Thymus (tissue), 14 donors: ENCODE measurements at places on chromosomes 1 and 21.
A peak's percentile ranks its signal among the peaks of the same experiment; 100 is the strongest.

DNA sequence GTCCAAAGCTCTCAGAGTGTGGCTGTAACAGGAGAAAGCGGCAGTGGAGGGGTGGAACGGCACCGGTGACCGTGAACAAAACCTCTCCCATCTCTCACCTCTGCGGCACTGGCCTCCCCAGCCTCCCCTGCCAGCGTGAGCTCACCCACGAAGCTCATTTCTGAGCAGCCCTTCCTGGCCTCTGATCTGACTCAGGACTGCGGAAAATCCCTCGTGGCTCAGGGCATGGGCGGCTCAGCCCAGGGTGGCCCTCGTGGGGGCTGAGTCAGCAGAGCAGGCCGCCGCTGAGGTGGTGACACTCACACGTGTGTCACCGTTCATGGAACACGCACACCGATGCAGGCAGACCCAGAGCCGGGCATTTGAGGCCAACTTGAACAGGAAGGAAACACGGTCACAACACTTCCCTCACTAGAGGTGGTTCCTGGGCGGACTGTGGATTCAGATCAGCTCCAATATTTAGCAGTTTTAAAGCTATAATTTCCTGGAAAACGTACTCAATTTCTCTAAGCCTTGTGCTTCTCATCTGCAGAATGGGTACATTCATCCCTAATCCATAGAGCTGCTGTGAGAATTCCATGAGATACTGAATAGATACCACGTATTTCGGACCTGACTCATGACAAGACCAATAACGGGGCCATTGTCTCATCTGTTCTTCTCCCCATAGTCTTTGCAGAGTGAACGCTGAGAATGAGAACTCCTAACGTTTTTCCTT is 115.0 kb upstream of the TMPRSS2 start:
- DNase-seq: no peak

DNA sequence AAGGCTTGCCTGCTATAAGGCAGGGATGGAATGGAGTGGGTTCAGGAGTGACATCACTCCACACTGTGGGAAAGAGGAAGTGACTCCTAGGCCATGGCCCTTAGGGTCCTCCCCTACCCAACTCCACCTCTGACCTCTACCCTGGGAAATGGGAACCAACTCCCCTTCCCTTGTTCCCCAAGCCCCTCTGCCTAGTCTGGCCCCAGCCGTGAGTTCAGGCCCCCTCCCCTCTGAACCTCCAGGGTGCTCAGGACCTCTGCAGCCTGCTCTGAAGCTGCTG is 3.8 kb upstream of the GUCA2A start:
- DNase-seq: no peak

DNA sequence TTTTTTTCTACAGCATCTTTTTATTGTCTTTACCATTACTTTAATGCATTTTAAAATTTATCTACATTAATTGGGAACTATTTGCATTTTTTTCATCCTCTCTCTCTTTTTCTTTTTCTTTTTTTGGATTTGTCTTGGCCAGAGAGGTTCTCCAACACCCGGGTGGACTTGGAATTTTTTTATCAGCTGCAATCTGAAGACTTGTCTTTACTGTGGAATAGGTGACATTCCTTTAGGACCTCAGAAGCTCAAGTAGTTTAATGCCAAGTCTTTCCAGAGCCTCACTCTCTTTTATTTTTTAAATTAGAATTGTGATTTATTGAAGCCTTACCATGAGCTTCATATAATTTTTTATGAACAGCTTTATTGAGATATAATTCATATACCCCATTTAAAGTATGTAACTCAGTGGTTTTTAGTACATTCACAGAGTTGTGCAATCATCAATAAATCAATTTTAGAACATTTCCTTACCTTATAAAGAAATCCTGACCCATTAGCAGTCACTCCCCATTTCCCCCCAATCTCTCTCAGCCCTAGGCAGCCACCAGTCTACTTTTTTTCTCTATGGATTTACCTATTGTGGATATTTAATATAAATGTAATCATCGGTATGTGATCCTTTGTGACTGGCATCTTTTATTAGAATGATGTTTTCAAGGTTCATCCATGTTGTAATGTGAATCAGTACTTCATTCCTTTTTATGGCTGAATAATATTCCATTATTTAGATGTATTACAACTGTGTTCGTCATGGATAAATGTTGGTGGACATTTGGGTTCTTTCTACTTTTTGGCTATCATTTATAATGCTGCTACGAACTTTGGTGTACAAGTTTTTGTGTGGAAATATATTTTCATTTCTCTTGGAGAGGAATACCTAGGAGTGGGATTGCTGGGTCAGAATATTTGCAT is 6.2 kb downstream of the TUFT1 start:
- DNase-seq: no peak

- peak; percentile 50 for DNase-seq
Measured at GRCh38 chr1:154220970-154221277, 169 bp downstream of the UBAP2L start.

DNA sequence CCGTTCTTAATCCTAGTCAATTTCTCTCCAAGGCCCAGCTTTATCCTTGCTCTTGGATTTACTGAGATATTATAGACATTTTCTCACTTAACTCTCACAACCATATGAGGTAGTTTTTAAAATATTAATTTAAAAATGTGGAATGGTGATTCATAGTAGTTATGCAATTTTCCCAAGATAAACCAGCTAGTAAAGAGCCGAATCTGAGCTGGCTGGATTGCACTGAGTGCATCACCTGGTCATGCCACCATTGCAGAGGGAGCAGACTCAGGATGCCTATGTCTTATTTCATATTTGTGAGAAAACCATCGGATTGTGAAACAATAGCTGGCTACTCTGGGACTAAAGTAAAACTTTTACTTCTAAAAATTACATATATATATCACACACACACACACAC is 494.0 kb downstream of the KCNT2 start:
- DNase-seq: no peak

- DNase-seq: no peak
Measured at GRCh38 chr1:168887381-168887780, 158.4 kb upstream of the DPT start.

DNA sequence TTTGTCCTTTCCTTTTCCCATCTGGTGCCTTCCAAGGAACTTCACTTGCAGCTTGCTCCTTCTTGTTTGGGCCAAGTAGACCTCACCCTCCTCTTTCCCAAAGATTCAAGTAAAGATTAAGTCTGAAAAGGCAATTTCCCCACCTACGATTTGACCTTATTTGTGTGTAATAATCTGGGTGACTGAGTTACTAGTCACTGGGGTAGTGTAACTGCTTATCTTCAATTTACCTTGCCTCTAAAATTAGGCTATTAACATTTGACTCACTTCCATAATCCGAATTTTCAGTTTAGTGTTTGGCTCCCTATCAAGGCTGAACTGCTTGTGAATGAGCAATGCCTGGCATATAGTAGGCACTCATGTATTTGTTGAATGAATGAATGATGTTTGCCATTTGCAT is 59.6 kb downstream of the PLA2G4A start:
- no peak for DNase-seq

- DNase-seq: no peak
Measured at GRCh38 chr1:100360790-100361510, 8.6 kb downstream of the CDC14A start.

DNA sequence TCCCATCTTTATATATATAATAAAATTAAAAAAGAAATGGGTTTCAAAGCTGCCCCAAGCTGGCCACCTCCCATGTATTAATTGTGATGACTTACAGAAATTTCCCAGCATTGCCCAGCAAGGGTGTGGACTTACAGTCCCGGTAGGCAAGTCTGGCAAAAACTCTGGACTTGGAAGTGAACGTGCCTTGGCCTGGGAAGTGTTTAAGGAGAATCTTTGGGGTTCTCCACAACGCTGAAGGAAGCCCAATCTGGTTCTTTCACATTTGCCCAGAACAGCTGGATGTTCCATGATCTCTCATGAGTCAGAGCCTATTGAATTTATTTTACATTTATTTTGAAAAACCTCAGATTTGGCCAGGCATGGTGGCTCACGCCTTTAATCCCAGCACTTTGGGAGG is 98.4 kb upstream of the SLC45A1 start:
- DNase-seq: no peak

DNA sequence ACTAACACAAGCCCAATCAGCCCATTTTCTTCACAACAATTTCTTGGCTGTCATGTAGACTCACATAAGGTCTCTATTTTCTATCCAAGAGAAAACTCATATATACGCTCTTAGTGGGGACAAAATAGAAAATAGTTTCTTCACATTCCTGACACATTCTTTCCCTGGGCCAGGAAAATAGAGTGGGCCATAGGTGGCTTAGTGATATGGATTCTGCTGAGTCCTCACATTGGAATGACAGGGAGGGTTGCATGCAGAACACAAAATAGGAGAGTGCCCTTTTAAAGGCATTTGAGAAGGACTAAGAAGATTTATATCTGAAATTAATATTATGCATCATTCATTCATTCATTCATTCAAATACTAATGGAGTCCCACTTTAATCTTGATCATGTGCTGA is 207.7 kb downstream of the LYPLAL1 start:
- DNase-seq: no peak

DNA sequence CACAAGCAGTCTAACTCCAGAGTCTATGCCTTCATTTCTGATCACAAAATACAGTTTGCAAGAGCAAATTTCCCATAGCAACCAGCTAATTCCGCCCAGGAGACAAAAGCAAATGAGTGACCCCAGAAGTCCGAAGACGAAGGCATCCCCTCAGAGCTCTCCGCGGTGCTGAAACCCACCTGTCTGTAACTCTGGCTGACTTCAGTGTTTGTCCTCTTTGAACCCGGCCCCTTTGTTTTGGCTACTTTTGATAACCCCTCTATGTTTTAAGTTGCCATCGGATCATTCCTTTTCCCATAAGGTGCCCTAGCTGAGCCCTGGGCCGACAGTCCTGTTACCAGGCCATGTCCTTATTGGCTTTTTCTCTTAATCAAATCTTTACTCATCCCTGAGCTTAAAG is 515.8 kb downstream of the PTPRU start:
- no peak for DNase-seq

DNA sequence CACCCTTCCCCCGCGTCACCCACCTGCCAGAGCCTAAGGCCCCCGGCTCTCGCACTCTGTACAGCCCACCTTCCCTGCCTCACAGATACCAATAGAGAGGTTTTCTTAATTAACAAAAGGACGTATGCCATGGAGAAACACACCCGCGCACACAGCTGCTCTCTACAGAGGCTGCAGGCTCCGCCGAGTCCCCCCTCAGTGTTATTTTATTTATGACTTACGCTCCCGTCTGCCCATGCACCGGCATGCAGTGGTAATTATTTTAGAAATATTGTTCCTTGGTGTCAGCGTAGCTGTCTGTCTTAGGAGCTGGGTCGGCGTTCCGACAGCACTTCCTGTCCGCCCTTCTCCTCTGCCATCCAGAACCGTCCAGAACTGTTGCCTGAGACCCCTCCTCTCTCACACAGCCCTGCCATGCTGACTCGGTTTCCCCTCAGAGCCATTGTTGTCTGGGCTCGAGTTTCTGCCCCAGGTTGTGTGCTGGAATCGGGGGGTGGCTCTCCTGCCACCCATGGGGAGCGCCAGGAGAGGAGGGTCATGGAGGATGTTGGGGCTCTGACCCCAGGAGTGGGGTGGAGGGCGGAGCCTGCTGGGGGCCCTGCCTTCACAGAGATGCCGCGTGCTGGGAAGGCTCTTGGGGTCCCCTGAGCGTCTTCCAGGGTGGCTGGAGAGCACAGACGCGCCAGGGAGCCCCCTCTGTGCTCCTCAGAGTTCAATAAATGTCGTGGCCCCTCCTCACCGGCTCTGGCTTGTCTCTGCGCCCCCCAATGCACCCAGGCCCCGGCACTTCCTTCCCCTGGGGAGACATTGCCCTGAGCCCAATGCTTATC is 39.6 kb upstream of the COL6A1 start:
- no peak for DNase-seq

GRCh38 chr1:68617942-68618341 is 121.1 kb upstream of the DEPDC1 start:
- DNase-seq: no peak

GRCh38 chr21:31299291-31300147 is 44.5 kb downstream of the TIAM1 start:
- DNase-seq: no peak

- DNase-seq: no peak
Measured at GRCh38 chr1:219446288-219446687, 166.6 kb downstream of the ZC3H11B start.

DNA sequence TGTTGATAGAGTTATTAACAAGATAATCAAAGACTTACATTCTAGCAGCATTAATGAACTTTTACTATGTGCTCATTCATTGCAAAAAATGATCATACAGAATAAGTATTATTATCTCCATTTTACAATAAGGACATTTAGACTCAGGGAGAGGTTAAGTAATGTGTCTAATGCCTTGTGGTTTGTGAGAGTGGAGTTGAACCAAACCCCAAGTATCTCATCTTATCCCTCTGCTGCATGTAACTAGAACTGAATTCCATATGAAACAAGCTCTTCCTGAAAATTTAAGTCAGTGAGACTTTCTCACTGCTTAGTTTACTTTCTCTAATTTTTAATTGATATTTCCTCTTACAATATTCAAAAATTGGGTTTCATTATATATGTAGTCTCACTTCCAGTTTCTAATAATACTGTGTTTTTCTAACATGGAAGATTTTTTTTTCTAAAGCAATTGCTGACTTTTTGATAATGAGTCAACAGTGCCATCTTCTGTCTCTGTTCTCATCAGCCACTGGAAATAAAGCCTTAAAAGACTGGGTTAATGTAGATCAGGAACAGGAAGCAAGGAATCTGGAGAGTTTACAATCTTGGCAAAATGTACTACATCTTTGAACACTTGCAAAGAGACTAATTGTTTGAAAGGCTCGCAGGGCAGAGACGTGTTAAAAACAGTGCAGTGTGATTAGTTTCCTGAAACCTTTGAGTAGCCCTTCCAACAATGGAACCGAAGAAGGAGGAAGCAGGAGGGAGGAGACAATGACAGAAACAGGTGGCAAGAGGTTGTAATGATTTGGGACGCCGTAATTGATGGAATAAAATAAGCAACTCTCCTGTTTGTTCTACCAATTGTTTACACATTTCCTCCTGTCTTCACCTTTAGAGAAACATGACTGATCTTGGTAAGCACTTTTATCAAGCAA is 567.6 kb downstream of the MRPL39 start:
- no peak for DNase-seq

DNA sequence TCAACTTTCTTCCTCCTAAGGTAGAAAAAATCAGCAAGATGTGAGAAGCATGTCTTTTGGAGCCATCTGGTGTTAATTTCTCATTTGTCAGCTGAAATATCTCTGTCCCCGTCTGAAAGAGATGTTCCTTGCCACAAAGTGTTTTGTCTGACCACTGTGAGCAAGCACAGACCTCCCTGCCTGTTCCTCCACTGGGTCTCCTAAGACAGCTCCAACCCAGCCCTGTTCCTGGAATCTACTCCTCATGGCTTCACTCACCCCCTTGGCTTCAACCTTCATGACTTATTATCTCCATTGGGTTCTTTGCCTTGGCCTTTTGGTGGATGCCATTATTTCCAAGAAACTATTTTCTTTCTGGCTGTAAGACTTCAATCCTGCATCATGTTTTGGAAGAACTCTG is 65.7 kb upstream of the CACHD1 start:
- no peak for DNase-seq
